Anterior cingulate cortex (tissue), 58 donors: ENCODE measurements at places on chromosomes 16 and 17.
A peak's percentile ranks its signal among the peaks of the same experiment; 100 is the strongest.

- DNase-seq: no peak
Measured at GRCh38 chr17:69450918-69451317, 36.4 kb downstream of the MAP2K6 start.

DNA sequence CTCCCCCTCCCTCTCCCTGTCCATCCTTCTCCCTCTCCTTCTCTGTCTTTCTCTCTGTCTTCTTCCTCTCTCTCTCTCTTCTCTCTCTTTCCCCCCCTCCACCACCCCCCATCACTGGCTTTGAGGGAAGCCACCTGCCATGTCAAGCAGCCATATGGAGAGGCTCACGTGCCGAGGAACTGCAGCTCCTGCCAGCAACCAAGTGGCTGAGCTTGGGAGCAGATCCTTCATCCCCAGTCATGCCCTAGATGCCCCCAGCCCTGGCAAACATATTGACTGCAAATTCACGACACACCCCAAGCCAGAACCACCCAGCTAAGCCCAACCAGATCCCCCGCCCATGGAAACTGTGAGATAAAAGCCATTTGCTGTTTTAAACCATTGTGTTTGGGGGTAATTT lies 40.9 kb upstream of the RBFOX3 start:
- no peak for DNase-seq

DNA sequence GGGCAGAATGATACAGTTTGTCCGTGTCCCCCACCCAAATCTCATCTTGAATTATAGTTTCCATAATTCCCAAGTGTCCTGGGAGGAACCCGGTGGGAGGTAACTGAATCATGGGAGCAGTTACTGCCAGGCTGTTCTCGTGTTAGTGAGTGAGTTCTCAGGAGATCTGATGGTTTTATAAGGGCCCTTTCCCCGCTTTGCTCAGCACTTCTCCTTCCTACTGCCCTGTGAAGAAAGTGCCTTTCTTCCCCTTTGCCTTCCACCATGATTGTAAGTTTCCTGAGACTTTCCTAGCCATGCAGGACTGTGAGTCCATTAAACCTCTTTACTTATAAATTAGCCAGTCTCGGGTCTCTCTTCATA lies 28.9 kb upstream of the SEC14L1 start:
- no peak for DNase-seq

DNA sequence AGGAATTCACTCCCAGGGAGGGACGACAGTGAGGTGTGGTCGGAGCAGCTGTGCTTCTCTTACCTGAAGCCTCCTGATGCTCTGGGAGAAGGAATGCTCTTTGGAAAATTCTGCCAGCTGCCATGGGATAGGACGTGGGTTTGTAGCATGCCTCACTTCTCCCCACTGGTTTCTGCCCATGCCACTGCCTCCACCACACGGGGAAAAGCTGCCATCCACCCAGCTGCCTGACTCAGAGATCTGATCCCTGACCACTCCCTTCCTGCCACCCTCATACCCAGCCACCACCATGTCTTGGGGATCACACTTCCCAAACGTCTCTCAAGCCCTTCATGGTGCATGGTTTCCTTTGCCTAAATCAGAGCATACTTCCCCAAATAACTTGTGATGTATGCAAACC lies 80.0 kb downstream of the CPPED1 start:
- no peak for DNase-seq

- no peak for DNase-seq
Measured at GRCh38 chr16:69859105-69859989, 91.8 kb upstream of the CLEC18A start.

DNA sequence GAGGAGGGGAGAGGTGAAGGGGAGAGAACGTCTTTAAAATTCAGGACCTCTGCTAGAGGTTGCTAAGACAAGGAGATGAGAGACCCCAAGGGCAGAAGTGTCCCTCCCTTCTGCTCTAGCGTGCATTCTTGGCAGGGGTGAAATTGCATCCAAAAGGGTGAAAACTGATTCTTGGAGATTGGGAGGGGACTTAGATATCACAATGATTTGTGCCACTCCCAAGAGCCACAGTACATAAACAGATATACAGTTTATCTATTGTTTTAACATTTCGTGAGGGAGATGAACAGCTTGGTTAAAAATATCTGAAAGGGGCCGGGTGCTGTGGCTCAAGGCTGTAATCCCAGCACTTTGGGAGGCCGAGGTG lies 12.8 kb downstream of the CAVIN1 start:
- no peak for DNase-seq

GRCh38 chr17:62923258-62924150 lies 42.5 kb upstream of the TANC2 start:
- DNase-seq: no peak

DNA sequence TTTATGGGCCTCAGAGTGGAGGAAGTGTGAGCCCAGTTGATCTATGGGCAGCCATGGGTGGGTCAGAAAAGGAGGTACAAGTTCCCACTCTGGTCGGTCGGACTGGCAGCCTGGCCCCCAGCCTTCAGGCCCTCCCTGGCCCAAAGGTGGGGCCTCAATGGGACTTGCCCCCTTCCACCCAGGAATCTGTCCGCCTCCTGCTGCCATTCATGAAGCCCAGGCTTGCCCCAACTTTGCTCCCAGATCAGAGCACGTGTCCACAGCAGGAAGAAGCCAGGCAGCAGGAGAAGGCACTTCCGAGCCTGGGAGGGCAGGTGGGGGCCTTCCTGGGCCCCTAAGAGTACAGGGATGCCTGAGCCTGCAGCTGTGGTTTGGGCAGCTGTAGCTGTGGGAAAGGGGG lies 3.0 kb upstream of the CMTM3 start:
- no peak for DNase-seq

GRCh38 chr16:57479205-57479975 lies 6.9 kb downstream of the DOK4 start:
- peak; percentile 27 for DNase-seq

DNA sequence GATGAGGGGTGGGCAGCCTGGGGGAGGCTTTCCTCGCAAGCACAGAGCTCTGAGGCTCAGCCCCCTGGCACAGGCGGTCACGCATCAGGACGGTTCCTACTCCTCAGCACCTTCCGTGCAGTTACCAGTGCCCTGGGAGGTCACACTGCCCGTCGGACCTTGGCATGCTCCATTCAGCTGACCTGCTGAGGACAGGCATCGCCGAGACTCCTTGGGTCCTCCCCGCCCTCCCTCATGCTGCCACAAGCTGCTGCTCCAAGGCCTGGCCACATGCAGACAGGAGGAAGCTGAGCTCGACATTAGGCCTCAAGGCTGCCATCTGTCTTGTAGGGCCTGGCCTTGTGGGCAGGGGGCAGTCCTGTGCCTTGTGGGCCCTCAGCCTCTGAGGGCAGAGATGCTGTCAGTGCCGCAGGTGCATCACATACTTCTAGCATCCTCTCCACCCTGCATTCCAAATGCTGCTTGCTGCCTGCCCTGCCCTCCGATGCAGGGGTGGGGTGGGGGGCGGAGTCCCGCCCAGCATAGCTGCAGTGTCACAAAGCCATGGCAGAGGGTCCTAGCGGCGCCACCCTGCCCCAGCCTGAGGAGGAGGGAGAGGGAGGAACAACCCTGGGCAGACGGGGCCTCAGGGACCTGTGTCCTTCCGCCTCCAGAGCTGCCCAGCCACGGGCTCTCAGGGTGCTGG lies 9.3 kb downstream of the C16orf90 start:
- DNase-seq: no peak

DNA sequence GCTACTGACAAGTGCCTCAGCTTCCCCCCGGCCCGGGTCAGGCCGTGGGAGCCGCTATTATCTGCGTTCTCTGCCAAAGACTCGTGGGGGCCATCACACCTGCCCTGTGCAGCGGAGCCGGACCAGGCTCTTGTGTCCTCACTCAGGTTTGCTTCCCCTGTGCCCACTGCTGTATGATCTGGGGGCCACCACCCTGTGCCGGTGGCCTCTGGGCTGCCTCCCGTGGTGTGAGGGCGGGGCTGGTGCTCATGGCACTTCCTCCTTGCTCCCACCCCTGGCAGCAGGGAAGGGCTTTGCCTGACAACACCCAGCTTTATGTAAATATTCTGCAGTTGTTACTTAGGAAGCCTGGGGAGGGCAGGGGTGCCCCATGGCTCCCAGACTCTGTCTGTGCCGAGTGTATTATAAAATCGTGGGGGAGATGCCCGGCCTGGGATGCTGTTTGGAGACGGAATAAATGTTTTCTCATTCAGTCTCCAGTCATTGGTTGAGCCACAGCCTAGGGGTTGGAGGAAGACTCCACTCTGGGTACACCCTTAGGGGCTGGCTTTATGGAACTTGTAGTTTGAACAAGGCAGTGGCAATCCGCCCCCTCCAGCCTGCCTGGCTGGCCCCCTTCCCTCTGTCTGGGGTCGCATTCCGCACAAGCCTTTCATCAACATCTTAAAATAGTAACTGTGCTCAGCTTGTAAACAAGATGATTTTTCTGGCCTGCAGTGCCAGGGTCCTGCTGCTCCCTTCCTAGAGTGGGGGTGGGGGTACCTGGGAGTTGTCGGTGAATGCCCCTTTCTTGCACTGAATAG lies 4.1 kb downstream of the SYNGR2 start:
- no peak for DNase-seq

DNA sequence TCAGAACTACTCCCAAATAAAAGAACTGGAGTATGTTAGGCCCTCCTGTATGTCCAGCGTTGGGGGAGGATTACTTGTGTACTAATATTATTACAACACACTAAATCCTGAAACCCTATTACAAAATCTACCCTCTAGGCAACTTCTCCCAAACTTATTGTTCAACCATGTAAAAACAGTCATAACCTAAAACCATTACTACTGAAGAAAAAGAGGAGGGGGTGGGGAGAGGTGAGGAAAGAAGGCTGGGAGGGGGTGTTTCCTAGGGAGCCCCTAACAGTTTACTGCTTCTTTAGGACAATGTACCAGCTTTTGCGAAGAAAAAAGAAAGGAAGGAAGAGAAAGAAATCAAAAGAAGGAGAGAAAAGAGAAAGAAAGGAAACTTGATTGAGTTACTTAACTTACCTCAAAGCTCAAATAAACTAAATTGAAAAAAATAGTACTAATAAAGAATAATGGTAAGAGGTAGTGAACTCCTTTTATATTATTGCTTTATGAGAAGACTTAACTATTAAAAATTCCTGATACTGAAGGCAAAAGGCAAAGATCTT lies 2.3 kb downstream of the SALL1 start:
- DNase-seq: no peak

DNA sequence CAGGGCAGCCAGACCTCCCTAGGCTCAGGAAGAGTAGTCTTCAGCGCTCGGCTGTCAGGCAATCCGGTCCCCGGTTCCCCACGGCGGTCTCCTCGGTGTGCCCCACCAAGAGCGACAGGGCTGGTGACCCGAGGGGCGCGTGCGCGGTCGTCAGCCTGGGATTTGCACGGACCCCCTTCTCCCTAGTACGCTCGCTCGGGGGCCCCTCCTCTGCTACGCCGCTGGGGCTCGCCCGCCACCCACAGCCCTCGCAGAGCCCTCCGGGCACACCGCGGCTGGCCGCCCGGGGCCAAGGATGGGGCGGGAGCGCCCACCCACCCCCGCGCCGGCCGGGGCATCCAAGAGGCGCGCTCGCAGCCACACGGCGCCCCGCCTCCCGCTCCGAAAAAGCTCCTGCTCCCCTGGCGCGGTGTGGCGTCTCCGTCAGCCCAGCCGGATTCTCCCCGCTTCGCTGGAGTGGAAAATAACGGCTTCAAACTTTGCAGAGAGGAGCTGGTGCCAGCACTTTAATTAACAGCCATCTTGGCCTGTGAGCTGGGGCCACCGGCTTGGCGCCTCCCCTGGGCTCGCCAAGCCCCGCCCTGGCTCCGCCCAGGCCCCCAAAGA lies 2.1 kb upstream of the C1QL1 start:
- DNase-seq: no peak

- DNase-seq: no peak
Measured at GRCh38 chr16:50434872-50435478, 66.2 kb upstream of the BRD7 start.

GRCh38 chr17:15233022-15233805 lies 31.9 kb downstream of the PMP22 start:
- no peak for DNase-seq

DNA sequence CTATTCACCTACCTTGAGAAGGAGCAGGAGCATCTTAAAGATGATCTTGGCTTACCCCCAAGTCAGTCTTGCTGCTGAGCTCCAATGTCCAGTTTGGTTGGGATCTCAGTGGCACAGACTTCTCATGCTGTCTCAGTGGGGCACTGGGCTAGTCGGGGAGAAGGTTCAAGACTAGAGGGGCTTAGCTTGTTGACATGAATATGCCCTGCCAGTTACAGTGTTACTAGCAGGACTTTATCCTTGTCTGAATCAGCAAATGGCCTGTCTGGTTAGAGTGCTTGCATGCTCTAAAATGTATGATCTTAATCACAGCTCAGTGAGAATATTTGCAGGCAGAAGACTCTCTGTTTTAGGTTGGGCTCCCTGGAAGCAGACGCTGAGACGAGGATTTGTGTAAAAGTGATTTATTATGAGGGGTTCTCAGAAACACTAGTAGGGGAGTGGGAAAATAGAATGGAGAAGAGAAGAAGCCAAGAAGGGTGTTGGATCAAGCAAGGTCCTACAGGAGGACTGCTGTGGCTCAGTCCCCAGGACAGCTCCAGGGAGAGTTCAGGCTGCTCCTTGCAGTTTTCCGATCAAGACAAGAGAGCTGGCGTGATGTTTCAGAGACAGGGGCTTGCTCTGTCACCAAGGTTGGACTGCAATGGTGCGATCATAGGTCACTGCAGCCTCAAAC lies 150.4 kb upstream of the HS3ST2 start:
- no peak for DNase-seq

DNA sequence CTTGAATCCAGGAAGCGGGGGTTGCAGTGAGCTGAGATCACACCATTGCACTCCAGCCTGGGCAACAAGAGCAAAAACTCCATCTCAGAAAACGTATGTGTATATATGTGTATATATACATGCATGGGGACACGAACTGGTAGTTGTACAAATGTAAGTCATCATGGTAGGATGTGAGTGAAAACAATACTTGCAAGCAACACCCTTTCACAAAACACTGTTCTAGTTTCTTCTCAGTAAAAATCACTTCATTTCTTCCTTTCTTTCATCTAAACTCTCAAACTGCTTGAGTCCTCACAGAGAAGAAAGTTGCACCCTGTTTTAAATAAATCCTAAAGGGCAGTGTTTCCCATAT lies 51.8 kb downstream of the METTL16 start:
- DNase-seq: no peak

DNA sequence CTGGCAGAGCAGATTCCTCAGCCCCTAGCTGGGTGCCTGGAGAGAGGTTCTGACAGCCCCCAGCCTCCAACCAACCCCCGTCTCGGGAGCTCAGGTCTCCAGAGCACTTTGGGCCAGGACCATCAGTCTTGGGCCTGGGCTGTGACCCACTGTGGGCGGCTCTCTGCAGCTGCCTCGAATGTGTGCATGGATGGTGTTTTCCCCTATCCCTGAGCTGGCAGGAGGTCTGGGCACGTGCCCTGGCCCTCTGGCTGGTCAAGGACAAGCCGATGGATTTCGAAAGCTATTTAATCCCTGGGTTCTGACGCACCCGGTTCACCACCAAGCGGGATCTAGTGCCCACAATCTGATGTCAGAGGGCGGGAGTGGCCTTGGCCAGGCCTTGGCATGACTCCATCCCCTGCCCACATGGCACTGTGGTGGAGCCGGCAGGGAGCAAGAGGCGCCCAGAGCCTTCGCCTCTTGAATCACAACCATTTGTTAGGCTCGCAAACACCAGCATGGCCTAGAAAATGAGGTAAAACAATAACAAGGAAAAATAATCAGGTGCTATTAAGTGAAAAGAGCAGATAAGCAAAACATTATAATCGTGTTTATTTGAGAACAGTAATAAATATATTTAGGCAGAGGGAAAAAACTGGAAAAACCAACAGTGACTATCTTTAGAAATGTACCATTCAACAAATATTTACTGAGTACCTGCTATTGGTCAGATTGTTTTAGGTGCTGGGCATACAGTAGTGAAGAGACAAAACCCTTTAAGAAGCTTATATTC lies 69.3 kb upstream of the TOB1 start:
- DNase-seq: peak; percentile 92

- DNase-seq: peak; percentile 95
Measured at GRCh38 chr17:28571361-28572122, at the start of gene PIGS. PIGS (minus strand) TSS chr17:28571524; CDS start chr17:28571496, 28 bp downstream.
